Neuronal stem cell (in vitro differentiated cells): ENCODE measurements at places on chromosomes 6 and 20.

GRCh38 chr20:25361287-25361683 is 29.4 kb downstream of the ABHD12 start:
- no peak for DNase-seq

DNA sequence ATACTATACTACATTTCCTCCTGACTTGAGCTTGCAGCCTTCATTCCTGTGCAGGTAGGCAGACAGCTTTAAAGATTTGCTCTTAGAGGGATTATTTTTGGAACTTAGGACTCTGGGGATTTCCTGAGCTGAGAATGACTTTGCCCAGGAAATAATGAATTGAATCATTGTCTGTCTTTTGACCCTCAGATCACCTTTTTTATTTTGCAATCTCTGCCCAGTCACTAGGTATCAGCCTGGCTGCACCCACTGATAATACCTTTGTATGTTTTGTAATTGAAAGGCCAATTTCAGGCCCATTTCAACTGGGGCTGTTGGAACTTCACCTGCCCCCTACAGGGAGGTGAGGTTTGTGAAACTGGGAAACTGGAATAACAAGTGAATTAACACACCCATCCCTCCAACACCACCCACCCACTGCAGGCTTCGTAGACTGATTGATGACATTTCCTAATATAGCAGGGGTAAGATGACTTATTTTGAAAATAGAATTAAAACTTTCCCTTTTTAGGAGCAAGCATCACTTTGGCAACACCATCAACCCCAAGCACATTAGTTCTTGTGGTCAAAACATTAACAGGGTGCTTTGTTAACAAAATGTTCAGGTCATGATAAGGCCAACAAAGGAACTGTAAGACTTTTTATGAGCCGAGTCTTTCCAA is 157.1 kb upstream of the CENPW start:
- no peak for DNase-seq

DNA sequence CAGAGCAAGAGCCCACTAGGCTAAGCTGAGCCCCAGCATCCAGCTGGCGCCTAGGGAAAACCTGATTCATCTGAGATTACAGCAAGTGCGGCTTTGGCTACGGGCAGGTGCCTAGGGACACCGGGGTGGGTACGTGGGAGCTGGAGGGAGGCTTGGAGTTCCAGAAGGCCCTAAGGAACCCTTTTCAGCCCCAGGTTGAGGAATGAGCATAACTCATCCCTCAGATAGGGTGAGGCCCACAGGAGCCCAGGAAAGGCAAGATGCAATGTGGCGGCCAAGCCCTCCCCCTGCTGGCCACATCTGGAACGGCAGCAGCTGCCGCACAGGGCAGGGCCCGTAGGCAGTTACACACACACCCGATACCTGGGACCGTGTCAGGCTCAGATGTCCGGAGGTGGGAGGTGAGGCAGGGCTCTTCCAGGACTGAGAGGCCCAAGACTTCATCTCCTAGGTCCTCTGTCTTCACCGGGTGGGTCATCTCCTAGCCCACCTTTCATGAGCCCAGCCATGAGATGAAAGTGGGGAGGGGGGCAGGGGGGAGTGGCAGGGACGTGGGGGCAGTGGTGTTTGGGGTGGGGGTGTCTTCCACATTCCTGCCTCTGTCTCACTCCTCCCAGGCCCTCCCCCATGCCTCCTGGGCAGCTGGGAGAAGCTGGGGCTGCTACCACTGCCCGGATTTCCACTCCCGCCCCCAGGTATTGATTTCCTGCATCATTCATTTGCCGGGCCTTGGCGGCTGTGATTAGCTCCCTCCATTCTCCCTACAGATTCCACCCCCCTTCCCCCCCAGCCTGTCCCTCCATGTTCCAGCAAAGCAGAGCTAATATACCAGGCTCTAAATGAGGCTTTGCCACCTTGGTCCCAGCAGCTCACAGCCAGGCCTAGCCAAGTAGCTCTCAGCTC is 5.5 kb downstream of the MDGA1 start:
- DNase-seq: no peak

DNA sequence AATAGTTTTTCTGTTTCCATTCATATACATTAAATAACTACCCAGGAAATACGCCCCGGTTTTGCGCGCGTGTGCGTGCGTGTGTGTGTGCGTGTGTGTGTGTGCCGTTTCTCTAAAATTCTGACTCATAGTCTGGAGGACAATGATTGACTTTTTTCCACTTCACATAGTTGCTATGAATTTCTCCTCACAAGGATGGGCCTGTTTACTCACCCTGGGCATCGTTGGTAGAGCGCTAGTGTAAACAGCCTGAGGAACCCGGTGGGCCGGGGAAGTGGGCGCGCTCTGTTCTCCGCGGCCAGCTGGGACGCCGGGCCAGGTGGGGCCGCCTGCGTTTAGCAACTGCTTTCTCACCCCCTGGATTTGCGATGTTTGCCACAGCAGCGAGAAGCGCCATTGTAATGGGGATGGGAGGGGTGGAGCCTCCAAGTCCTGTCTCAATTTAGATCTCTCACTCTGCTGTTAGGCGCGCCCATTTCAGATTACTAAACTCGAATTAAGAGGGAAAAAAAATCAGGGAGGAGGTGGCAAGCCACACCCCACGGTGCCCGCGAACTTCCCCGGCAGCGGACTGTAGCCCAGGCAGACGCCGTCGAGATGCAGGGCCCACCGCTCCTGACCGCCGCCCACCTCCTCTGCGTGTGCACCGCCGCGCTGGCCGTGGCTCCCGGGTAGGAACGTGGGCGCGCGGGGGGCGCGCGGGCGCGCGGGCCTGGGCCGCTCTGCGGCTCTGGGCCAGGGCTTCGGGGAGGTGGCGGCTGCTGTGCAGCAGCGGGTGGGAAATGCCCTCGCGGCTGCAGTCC is at the start of gene CD109:
CD109 (plus strand) TSS at position 585 of the 803 bp plus-strand sequence; CDS start at position 598, 13 bp downstream.
- DNase-seq: peak; percentile 50

DNA sequence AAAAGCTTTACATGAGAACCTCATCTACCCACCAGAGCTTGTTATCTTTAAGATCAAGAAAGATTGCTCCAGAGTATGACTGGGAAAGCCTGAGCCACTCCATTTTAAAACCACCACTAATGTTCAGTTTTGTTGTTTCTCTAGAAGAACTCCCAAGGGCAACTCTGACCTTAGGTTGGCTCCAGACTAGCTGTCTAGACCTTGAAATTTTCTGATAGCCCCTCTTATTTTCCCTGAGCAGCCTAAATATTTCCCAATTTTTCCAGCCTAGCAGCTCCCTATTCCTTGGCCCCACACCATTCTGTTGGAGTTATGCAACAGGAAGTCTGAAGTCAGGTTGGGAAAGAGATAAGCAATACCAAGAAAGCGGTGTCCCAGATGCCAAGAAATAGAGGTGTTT is 84.6 kb upstream of the TCF21 start:
- no peak for DNase-seq

- no peak for DNase-seq
Observed at GRCh38 chr6:71672876-71673275, 213.5 kb upstream of the RIMS1 start.

DNA sequence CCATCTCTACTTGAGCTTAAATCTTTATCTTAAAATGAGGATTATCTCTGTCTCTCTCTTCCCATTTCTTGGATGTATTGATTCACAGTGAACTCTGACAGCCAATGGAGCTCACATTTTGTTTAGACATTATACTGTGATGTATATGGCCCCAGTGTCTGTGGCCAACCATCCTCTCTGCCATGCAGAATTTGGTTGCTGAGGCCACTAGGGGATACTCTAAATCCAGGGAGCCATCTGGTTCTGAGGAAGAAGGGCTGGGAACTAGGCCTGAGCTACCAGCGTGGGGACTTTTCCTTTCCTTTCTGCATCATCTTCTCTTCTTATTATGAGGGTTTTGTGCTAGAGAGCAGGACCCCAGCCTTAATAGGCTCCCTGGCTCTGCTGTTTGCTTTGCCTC is 59.1 kb upstream of the RIPOR2 start:
- DNase-seq: no peak

- DNase-seq: peak; percentile 27
Observed at GRCh38 chr20:33947709-33948295, 45.9 kb upstream of the RALY start.

DNA sequence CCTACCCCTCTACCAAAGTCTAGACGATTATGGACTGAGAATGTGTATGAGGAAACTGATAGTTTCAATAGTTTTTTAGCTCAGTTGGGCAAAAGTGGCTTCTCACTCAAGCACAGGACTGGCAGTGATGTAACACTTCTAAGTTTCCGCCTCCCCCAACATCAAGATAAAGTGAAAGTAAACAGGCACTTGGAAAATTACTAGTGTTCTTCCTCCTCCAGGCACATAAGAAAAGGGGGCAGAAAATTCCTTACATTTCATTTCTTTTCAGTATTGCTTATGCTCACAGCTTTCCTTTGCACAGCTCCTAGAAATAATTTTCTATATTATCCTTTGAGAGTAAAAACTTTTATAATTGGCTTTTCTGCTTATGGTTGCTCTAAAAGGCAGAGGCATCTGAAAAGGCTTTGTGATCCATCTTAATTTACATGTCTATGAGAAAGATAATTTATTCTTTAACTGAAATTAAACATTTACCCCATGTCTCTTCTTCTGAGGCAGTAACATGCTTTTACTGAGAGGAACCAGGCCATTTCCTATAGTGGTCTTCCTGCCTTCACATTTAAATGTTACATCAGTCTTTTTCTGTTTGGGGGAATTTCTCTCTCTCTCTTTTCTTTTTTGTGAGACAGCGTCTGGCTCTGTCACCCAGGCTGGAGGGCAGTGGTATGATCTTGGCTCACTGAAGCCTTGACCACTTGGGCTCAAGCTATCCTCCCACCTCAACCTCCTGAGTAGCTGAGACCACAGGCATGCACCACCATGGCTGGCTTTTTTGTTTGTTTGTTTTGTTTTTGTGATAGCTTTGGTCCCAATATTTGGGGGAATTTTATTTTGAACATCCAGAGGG is 65.0 kb upstream of the EEF1A1 start:
- DNase-seq: no peak

- no peak for DNase-seq
Observed at GRCh38 chr6:42418724-42419123, 33.0 kb downstream of the TRERF1 start.

DNA sequence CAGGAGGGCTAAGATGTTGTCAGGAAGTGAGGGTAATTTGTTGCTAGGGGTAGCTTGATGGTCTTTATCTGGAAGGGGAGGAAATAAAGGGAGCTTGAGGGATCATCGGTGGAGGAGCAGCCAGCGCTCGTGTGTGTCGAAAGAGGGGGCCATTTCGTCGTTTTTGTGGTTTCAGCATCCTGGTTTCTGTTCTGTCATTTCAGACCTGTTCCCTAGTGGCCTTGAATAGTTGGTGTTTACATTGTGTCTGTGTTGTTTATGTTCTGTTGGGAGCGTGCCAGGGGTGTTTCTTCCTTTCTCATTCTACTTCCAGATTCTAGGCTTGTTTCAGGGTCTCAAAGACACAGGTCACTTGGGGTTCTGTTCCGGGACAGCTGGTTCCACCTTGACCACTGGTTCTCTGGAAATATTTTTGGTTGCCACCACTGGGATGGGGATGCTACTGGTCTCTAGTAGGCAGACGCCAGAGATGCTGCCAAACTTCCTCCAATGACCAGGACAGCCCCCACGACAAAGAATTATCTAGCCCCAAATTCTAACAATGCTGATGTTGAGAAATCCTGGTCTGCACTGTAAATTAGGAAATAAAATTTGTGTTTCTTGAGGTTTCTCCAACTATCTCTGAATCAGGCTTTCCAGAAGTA is 113.9 kb upstream of the NAA20 start:
- no peak for DNase-seq

DNA sequence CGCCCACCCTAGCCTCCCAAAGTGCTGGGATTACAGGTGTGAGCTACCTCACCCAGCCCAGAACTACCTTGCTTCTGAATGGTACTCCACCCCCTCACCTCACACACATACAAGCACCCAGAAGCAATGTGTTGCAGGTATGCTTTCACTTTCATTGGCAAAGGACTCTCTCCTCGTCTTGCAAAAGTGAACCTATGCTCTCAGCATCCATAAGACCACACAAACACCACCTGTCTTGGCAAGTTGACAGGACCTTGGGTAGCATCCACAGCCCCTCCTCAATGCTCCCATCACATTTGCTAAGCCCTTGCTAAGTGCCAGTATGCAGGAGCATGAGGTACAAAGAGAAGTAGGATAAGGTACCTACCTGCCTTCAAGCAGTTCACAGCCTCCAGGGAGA is 3.7 kb downstream of the KIF13A start:
- no peak for DNase-seq

GRCh38 chr20:33697129-33697528 is 10.9 kb upstream of the E2F1 start:
- DNase-seq: no peak

- no peak for DNase-seq
Observed at GRCh38 chr20:62651285-62652021, 9.2 kb downstream of the SLCO4A1 start.

DNA sequence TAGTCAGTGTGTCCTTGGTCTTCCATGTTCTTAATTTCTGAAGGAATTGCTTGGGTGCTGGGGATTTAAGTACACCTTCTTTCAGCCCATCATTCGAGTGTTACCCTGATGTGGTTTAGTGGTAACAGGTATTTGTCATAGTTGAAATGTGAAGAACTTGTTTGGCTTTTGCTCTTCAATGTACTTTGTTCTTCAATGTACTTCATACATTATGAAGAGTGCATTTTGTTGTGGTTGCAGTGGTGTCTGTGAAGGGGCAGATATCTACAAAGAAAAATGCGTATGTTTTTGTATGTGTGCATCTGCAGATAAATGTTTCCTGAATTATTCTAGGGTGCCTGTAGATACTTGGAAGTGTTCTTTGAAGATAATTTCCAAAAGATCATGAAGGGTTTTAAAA is 111.2 kb upstream of the SUPT3H start:
- DNase-seq: no peak

- DNase-seq: no peak
Observed at GRCh38 chr6:64547594-64548268, 912.1 kb downstream of the PHF3 start.

DNA sequence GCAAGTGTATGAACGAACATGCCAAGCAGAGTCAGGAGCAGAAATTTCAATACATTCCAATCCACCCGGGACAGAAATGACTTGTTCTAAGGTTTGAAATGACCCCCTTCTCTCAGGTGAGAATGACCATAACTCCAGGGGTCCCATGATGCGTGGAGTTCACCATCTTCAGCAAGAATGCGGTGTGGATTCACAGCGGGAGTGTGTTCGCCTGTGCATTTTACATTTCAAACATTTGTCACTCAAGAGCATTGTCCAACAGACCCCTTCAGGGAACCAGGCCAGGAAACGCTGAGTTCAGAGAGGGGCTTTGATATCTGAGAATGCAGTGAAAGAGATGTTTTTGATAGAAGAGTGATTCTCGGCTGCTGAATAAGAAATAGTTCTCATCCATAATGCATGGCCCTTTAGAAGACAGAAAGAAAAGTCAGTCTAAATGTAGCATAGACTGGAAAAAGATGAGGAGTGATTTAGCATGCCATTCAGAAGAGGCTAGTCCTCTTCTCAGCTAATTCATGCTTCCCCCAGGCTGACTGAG is 200.3 kb upstream of the KCNG1 start:
- DNase-seq: no peak

GRCh38 chr6:130575971-130576370 is 210.2 kb downstream of the TMEM200A start:
- DNase-seq: no peak
